Dermis microvascular lymphatic vessel endothelial cell (primary cell): ENCODE measurements at places on chromosomes 16 and 17. TPM values are rescaled to one million over a fixed set of nuclear protein-coding genes. Genes with fewer than 3 reads are reported as not detected.
A peak's percentile ranks its signal among the peaks of the same experiment; 100 is the strongest.

DNA sequence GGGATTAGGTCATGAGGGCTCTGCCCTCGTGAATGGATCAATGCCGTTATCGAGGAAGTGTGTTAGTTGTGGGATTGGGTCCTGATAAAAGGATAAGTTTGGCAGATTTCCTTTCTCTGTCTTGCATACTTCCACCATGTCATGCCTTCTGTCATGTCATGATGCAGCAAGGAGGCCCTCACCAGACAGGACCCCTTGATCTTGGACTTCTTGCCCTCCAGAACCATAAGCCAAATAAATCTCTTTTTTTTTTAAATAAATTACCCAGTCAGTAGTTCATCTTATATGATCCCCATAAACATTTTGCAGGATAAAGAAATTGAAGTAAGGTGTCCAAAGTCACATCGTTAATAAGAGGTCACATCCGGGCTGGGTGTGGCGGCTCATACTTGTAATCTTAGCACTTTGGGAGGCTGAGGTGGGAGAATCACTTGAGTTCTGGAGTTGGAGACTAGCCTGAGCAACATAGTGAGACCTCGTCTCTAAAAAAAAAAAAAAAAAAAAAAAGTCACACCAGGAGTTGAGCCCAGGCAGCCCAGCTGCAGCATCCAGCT is 25.2 kb downstream of the HEXIM2 start:
- DNase-seq, result no peak

GRCh38 chr16:56295059-56295665 is 103.9 kb downstream of the GNAO1 start:
- no peak for DNase-seq

- no peak for DNase-seq
These were observed 1.7 kb upstream of the RAB11FIP4 start for GRCh38 chr17:31389657-31390381.

The PPP1R27 gene
- total RNA-seq, result not detected in 2 replicates

The MMP15 gene
- 5.4 and 6.9 TPM in 2 replicates for total RNA-seq

GRCh38 chr17:57622683-57623433 is 122.2 kb downstream of the CCDC182 start:
- peak; percentile 50 for DNase-seq

DNA sequence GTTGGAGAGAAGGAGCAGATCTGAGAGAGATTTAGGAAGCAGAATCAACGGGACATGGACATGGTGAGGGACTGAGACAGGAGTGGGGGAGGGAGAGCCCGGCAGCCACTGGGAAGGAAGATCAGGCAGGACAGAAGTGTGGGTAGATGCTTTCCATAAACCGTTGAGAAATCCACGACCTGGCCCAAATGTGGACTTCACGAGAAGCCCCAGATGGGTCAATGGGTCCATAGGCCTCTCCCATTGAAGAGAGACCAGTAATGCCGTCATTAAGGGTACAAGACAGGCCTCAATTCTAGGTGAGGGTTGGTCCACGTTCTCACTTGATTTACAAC is 530 bp upstream of the CCL22 start:
- DNase-seq, result no peak

- no peak for DNase-seq
These were observed 26.8 kb downstream of the C17orf67 start for GRCh38 chr17:56806949-56807348.

DNA sequence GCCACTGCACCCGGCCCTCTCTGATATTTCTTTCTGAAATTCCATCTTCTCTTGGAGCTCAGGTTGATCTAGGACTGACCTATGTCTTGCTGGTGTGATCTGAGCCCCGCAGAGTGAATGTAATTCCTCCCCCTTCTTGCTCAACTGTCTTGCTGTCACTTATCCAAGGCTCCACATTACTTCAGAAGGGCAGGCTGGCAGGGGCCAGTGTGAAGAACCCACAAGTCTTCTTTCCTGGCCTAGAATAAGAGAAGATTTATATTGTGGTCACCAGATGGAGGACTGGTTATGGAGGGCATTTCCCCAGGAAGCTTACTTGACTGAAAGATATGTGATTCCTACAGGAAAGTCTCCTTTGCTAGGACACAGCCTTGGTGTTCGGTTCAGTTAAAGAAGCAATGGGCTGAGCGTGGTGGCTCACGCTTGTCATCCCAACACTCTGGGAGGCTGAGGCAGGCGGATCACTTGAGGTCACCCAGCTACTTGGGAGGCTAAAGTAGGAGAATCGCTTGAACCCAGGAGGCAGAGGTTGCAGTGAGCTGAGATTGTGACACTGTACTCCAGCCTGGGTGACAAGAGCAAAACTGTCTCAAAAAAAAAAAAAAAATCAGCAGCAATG is 13.4 kb downstream of the ITGAL start:
- peak; percentile 44 for DNase-seq

DNA sequence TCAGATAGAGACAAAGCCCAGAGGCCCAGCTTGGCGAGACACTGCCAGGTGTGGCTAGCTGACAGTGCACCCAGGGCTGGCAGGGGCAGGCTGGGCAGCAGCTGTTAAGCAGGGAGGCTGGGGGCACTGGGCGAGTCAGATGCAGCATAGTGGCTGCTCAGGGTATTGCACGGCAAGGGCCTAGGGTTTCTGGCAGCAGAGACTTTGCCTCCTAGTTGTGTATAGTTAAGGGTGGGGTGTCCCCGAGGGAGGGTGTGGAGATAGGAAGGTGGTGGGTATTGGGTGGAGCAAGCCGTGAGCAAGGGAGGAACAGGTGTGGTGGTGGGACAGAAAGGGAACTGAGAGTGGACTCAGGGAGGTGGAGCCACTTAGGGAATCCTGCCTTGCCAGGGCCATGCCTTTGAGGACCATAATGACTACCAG is 66.0 kb downstream of the SMPD3 start:
- no peak for DNase-seq

The SETD1A gene
- 1.7 and 4.2 TPM in 2 replicates for total RNA-seq

DNA sequence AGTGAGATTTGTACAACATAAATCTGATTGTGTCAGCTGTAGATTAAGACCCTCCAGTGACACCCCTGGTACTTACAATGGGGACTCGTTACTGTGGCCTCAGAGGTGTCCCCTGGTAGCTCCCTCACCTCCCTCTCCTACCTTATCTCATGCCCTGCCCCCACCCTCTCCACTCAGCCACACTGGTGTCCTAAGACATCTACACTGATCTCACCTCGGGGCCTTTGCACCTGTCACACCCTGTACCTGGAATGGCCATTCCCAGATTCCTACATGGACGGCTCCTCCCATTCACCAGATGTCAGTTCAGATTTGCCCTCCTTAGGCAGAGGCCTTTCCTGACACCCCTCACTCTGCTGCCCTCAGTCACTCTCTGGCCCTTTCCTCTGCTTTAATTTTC is 319.3 kb downstream of the CPPED1 start:
- no peak for DNase-seq

The TANGO6 gene
- 13.8 and 15.1 TPM in 2 replicates for total RNA-seq

GRCh38 chr16:15830832-15831451 is 25.9 kb downstream of the MYH11 start:
- DNase-seq, result no peak

DNA sequence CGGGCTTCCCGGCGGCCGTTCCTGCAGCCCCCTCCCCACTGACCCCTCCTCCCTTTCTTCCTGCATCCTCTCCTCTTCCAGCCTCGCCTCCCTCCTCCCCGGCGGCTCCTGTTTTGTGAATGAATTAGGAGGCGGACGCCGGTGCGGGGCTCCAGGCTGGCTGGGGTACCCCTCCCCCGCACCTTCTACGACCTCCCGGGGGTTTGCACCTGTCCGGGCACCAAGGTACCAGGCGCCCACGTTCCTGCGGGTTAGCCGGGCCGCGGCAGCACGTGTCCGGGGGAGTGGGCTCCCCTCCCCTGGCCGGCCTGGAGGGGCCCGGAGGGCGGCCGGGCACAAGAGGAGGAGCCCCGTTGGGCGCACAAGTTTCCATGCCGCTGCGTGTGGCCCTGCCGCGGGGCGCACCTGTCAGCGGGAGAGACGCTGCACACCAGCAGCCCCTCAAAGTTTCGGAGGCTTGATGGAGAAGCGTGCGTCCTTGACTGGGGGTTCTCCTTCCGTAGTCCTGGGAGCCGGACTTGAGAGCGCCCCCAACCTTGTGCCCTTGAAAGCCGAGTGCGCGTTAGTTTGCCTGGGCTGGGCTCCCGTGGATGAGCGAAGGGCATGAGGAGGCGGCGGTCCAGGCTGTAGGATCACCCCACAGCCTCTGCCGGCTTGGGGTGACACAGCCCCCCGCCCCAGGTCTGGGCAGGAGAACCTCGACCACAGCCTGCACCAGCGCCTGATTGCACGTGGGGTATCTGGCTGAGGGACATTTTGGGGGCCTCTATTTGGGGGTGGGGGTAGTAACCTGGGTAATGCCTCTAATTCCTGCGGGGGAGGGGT is 1.2 kb downstream of the HAS3 start:
- DNase-seq, result no peak

The SEZ6L2 gene
- total RNA-seq, result 0.26 and 2.5 TPM in 2 replicates

DNA sequence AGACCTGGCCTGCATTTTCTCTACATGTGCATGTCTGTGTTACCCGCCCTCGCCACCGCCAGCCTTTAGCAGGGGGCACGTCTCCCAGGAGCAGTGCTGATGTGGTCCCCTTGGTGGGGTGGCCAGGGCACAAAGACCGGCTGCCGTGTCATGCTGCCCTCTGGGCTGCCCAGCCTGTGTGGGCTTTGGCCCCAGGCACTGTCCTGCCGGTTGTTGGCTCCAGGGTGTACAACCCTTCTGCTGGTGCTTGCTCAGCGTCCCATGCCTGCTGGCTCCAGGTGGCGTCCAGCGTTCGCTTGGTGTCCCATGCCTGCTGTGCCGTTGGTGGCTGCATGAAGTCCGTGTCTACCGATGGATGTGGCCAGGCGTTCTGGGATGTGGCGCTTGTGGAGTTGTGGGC is 4.1 kb downstream of the BAIAP2 start:
- DNase-seq, result no peak

DNA sequence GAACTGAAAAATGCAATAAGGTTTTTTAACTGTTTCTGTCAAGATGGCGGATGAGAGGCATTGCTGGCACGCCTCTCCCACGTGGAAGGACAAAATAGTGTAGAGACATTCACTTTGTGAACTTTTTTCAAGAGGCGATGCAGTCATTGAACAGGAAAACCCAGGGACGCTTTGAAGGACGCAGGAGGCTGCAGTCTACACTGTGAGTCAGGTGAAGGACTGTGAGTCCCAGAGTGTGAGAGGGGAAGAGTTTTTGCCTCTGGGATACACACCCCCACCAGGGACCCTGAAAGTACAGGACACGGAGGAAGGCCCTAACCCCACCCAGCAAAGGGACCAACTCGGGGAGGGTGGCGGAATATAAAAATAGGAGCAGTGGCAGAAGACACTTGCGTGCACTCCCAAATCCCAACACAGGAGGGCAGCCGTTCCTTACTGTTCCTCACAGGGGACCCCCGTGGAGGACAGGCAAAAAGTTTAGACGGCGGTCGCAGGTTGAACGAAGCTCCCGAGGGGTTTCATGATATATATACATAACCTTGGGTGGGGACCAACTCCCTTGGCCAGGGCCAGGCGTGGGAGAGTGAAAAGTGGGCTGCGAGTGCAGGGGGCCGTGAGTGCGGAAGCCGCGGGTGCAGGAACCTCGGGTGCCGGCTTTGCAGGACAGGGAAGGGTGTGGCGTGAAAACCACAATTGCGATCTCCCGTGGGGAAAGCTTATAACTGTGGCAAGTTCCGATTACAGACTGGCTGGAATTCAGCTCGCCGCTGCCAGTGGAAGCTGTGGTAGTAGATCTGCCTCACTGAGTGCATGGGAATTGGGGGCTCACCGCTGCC is 82.0 kb upstream of the ALOX12 start:
- DNase-seq, result peak; percentile 69

The KRT25 gene
- not detected in 2 replicates for total RNA-seq

GRCh38 chr17:62092784-62093183 is 27.7 kb upstream of the MED13 start:
- DNase-seq, result no peak

- no peak for DNase-seq
These were observed 3.7 kb downstream of the SOCS3 start for GRCh38 chr17:78356101-78356713.

The CHMP1A gene
- 63.4 and 87.0 TPM in 2 replicates for total RNA-seq

GRCh38 chr17:79739148-79740062 is 8.7 kb downstream of the ENPP7 start:
- DNase-seq, result no peak

DNA sequence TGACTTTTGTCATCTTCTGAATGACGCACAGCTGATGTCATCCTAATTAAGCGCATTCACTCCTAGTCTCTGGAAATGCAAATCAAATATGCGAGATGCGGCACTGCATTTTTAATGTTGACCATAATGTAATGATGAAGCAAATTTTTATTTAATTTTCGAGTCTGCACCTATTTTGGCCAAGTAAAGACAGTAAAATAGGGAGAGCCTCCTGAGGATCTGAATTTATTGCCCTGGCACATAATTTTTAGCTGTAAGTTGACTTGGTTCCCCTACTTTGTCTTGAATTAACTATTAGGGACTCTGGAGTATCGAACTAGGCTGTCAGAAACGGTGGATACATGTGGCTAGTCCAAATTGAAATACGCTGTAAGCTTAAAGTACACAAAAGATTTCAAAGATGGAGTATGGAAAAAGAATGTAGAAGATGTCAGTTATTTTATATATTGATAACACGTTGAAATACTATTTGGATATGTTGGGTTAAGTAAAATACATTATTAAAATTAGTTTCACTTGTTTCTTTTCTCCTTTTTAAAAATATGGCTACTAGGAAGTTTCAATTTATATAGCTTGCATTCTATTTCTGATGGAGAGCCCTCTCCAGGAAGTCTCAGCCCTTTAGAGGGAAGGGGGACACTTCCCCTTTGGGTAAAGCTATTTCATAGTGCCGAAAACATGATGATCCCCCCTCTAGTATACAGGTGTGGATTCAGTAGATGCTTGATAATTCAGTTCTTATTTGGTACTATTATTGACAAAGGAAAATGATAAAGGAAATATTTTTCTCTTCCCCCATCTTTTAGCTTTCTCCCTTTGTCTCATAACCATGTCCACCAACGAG is 991 bp downstream of the KPNA2 start:
- no peak for DNase-seq

The CHST5 gene
- 0.13 TPM in 1 of 2 replicates, not detected in the other for total RNA-seq

The GLIS2 gene
- 0.38 and 0.39 TPM in 2 replicates for total RNA-seq

The CNGB1 gene
- total RNA-seq, result not detected in 2 replicates

DNA sequence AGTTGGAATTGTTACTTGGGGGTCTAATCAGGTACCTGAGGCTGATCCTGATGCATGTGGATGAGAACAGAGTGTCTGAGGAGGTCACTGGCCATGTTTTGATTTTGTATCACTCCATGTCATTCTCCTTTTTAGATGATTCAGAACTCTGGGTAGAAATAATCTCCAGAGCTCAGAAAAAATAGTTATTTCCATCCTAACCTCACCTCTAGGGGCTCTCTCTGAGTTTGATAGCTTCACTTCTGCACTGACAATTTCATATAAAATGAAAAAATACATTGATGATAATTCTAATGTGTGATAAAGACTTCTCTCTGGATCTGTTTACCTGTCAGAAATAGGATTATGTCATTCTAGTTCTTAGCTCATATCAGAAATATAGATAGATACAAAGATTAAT is 6.2 kb upstream of the KRT12 start:
- DNase-seq, result no peak

The SLC35G6 gene
- total RNA-seq, result not detected in 2 replicates

The KRTAP3-2 gene
- total RNA-seq, result not detected in 2 replicates

The RSL1D1 gene
- 30.6 and 31.4 TPM in 2 replicates for total RNA-seq

DNA sequence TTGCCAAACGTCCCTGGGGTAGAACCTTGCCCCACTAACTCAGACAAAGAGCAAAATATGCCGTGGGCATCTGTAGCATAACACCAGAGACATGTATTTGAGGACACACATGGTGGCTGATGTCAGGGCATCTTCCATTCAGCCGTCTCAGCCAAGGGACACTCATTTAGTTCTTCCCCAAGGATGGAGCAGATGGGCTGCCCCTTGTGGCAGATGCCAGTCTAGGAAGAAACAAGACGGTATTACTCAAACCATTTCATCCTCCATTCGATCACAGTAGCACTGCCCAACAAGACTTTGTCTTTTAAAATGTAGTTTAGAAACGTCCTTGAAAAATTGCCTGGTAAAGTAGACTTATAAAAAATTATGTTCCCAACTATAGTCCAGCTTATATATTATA is 937.6 kb upstream of the EEF2KMT start:
- no peak for DNase-seq
